ENCODE measurements at places on chromosomes 12 and 14.

- no peak for DNase-seq
Observed at GRCh38 chr12:2355604-2356003, 302.8 kb downstream of the CACNA1C start.

GRCh38 chr12:127606476-127607015 lies 660.4 kb upstream of the TMEM132C start:
- DNase-seq, result no peak

GRCh38 chr14:98368916-98369315 lies 903.1 kb downstream of the BCL11B start:
- DNase-seq, result no peak

DNA sequence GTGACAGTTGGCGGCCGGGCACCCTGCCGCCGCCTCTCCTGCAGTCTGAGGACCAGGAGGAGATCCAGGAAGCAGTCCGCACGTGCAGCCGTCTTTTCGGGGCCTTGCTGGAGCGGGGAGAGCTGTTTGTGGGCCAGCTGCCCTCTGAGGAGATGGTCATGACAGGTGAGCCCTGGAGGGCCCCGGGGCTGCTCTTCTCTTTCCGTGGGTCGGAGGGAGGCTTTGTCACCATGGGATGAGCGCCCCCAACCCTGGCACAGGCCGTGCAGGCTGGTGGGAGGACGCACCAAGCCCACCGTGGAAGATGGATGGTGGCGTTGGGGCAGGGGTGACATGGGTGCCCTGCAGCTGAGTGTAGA lies 532 bp downstream of the NOC4L start:
- no peak for DNase-seq

DNA sequence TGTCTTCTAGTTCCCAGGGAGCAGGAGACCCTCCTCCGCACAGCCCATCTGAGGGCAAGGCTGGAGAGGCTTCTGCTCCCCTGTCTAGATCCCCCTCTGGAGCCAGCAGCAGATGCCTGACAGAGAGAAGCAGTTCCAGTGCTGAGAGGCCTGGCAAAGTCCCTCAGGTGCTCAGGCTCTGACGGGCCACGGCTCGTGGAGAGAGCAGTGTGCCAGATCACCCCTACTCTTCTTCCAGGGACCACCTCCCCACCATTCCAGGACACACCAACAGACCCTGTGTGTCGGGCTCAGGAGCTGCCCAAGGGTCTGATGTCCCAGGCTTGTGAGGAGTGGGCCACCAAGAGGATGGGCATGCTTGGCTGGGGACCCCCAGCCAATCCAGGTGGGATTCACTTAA lies 22.5 kb upstream of the C14orf180 start:
- DNase-seq, result no peak

DNA sequence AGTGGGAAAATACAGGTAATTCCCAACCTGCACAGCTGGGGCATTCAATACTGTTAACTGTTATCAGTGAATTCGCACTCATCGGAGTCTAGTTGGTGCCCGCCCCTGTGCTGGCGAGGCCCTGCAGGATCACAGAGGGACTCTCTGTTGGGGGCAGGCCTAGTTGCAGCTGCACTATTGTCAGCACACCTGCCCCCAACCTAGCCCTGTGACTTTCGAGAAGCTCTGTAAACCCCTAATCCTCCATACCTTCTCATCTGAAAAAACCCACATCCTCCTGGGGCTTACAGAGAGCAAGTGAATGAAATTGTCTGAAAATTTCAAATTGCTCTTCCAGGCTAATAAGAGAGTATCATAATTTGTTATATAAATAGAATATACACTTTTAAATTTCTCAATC lies 132.2 kb upstream of the NUDT4 start:
- DNase-seq, result no peak

GRCh38 chr12:23564451-23565152 lies 384.9 kb downstream of the SOX5 start:
- no peak for DNase-seq

GRCh38 chr14:44830371-44830770 lies 131.4 kb downstream of the KLHL28 start:
- peak; percentile 44 for DNase-seq

DNA sequence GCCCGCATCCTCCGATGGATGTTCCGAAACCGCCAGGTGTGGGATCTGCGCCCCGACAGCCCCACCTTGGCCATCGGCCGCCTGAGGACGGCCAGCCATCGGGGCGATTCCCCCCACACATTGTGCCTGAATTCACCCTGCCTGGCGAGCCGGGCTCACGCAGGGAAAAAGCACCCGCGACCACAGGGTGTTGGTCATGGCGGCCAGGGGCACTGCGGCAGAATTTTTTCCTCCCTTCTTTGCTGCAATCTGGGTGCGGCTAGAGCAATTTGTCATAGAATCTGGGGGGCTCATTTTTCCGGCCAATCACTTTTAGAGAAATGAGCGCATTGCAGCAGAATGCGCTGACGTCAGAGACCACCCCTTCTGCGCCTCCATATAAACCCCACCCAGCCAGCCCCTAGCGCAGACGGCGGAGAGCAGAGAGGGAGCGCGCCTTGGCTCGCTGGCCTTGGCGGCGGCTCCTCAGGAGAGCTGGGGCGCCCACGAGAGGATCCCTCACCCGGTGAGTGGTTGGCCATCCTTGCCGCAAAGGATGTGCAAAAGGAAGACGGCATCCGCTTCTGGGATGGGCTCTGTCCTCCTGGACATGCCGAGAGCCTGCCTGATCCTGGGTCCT lies at the start of gene MEG3:
Gene MEG3 (plus strand): TSS at position 406 of the 619 bp plus-strand sequence.
- DNase-seq, result peak; percentile 88

GRCh38 chr12:104643093-104643818 lies 186.5 kb downstream of the CHST11 start:
- DNase-seq, result no peak

DNA sequence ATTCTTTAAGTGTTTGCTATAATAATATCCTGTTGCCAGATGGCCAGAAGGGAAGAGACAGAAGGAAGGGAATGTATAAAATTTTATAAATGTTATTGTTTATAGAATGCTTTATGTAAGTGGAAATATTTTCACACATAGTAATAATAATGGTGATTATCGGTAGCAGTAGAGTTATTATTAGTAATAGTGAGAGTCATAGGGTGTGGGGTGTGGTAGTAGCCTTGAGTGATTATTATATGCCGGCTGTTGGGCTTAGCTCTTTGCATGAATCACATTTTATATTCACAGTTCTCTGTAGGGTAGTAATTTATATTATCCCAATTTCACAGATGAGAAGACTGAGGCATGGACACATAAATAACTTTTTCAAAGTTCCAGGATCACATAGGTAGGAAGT lies 391.4 kb downstream of the C12orf75 start:
- DNase-seq, result no peak

GRCh38 chr14:93017898-93018297 lies 94.9 kb downstream of the CHGA start:
- no peak for DNase-seq

DNA sequence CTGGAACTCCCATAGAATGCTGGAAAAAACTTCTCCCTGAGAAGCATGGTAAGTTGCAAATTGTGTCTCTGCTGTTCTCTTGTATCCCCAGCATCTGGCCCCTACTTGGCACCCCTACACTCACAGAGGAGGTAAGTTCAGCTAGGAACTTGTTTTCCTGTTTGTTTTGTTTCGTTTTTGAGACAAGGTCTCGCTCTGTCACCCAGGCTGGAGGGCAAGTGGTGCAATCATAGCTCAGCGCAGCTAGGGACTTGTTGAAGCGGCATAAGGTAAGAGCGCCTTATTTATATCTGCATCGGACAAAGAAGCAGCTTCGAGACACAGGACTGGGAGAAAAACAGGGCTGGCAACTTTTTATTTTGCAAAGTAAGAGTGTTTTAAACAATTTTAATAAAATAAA lies 18.5 kb upstream of the ANO2 start:
- DNase-seq, result no peak

GRCh38 chr14:99792551-99793212 lies 531 bp upstream of the EML1 start:
- DNase-seq, result peak; percentile 39

DNA sequence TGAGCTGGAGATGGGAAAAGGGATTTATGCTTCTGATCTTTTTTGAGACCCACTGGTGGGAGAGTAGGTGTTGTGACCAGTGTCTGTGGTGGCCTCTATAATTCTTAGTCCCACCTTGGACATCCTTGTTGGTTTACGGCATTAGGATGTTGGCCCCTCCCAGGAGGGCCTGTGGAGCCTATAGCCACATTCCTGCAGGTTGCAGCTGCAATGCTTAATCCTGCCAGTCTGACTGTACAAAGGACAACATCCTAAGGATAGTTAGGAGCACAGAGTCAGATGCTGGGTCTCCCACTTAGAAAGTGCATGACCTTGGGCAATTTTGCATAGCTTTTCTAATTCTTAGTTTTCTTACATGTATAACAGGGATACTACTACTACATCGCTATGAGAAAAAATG lies 150.9 kb upstream of the SLC38A2 start:
- DNase-seq, result no peak

- no peak for DNase-seq
Observed at GRCh38 chr12:53960187-53961024, 5.7 kb downstream of the HOXC12 start.

DNA sequence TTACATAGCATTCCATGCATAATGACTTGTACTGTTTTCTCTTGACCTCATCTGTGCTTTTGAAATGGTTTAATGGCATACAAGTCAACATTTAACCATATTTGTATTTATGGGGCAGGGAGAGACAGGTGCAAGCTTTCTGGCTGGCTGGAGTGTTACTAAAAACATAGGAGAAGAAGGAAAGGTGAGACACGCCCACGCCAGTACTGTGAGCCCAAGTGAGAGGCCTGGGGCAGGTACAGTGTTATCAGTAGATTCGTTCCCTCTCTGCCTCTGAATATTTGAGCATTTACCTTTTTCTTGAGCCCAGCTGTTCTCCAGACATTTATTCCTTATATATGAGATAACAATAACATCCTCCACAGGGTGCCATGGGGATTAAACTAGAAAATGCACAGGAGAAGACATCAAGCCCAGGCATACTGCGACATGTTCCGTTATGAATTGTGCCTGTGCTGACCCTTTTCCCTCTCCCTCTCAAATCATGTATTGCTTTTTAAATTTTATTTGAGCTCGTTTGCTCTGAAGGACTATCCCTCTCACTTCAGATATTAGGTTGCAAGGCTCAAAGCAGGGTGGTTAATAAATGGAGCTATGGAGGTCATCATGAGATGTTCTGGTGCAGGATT lies 34.6 kb upstream of the TUBA1C start:
- no peak for DNase-seq

DNA sequence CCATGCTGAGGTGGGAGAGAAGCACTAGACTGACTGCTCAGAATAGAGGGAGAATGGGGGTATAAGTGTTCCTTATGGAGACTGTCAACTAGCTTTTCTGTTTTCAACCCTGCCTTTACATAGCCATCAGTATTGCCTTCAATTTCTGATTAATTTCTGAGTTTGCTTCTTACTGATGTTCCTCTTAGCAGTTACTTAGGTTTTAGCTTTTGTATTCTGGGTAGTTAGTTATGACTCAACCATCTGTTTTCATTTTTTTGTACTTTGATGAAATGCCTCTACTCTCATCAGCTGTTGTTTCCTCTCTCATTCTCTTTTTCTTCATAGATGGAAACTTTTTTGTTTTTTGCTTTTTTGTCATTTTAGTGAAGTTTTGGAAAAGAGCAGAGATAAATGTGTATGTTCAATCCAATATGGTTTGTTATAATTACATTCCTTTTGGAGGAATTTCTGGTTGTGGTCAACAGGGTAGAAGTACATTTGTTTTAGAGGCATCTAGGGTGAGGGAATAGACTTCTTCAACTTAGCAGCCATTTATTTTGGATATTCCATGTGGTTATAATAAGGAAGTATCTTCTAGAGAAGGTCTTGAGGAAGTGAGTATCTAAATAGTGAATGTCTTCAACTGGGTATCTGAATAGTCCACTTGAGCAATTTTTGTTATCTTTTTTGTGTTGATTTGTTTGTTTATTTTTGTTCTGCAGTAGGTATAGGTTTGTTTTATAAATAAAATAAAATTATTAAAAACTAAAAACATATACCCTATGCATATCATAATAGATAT lies 29.6 kb downstream of the PMCH start:
- no peak for DNase-seq

- DNase-seq, result no peak
Observed at GRCh38 chr12:1351926-1352325, 242.5 kb downstream of the FBXL14 start.

GRCh38 chr12:52434081-52434733 lies at the start of gene KRT75:
TSS of gene KRT75 (minus strand) at chr12:52434371. CDS start at chr12:52434304, 67 bp downstream.
- DNase-seq, result no peak

DNA sequence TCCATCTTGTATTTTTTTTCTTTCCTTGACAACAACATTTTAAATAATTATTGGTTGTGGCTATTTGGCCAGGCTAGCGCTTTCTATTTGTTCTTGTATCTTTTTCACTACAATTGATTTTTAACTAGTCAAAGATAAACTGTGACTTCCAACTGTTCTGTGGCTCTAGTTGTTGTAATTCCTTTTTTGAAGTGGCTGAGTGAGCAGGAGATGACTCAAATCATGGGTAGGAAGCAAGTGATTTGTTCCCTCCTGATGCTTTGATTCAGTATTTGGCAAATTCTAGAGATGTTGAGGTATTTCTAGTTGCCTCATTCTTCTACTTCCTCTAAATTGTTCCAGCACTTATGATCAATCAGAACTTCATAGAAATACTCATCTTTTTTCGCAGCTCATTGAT lies 633.5 kb downstream of the RERGL start:
- DNase-seq, result no peak

DNA sequence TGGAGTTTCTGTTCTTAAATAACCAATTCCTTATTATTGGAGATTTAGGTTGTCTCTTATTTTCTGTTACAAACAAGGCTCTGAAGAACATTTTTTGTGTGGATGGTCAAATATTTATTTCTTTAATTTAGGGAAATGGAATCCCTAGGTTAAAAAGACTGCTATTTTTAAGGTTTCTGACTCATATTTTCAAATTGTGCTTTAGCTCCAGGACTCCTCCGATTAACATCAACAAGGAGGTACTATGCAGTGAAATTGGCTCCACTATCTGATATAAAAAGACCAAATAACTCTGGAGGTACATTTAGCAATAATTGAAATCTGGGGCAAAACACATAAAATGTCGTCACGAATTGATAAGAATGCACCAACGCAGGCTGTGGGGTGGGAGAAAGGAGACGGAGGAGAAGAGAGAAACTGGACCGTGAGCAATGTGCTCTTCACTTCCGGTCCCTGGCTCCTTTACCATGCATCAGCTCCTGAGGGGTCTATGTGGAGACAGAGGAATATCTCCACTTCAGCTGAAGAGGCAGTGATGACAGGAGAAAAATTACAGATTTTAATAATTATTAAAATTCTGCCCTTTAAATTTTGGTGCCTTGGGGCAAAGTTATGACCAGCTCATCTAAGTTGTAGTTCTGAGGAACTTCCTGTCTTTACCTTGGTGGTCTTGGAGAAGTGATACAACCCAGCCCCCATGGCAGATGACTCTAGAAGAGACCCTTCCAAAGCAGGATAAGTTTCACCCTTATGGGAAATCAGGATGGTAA lies 90.2 kb upstream of the BTG1 start:
- DNase-seq, result no peak

- no peak for DNase-seq
Observed at GRCh38 chr14:96191841-96192462, 12.7 kb upstream of the BDKRB2 start.

- peak; percentile 68 for DNase-seq
Observed at GRCh38 chr14:89543425-89543790, 126.4 kb upstream of the FOXN3 start.

Data from hindlimb muscle (tissue), 1 donor.